Upper lobe of left lung (tissue), 6 donors: ENCODE measurements at places on chromosomes 16 and 17.

- peak; percentile 93 for DNase-seq
Measured at GRCh38 chr17:28896884-28897768, at the start of gene FLOT2. Gene FLOT2 (minus strand): TSS chr17:28897733. CDS start chr17:28897574, 159 bp downstream.

DNA sequence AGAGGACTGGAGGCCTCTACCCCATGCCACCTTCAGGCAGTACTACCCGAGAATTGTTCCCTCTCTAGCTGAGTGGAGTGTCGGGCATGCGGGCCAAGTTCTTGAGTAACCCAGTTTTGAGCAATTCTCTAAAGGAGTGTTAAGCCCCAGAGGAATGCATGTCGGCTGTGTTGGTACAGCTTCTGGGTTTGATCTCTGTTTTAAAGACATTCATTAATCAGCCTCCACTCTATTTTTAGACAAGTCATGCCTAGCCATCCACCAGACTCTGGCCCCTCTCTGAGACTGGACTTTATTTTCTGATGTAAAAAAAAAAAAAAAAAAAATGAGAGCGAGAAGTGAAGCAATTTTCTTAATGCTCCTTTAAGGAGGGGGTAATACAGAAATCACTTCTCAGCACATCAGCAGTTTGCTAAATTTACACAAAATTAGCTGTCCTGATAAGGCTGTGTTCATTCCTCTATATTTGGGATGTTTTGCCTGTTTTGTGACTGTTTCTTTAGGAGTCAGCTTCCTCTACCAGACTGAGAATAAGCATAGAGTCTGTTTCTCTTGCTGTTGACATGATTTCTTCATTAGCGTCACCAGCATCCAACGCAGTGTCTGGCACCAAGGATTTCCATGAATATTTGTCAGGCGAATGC lies 88.7 kb downstream of the AXIN2 start:
- no peak for DNase-seq

- peak; percentile 81 for DNase-seq
Measured at GRCh38 chr17:1490643-1491442, 1.6 kb downstream of the MYO1C start.

- DNase-seq = peak; percentile 20
Measured at GRCh38 chr16:87335625-87336433, 18.6 kb upstream of the C16orf95 start.

DNA sequence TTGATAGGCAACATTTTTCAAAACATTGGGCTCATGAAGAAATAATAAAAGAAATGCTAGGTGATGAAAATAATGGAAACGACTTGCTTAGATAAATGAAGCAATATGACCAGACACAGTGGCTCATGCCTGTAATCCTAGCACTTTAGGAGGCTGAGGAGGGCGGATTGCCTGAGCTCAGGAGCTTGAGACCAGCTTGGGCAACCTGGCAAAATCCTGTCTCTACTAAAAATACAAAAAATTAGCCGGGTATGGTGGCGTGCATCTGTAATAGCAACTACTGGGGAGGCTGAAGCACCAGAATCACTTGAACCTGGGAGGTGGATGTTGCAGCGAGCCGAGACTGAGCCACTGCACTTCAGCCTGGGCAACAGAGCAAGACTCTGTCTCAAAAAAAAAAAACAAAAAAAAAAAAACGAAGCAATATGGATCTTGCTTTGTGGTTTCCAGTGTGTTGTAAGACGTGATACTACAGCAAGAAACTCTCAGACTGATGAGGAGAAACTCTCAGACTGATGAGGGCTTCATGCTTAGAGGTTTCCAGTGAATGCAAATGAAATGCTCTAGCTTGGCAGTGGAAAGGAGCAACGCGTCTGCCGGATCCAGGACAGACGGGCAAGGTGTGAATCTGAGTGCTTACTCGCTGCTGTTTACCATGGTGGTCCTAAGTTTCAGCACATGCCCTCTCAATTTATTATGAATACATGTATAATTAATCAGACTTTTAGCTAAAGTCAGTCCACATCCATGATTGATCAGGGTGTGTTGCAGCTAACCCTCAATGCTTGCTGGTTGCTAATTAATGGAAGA lies 11.5 kb upstream of the IGF2BP1 start:
- DNase-seq = no peak
